ENCODE measurements at places on chromosomes 6 and 20. TPM values are rescaled to one million over a fixed set of nuclear protein-coding genes. Genes with fewer than 3 reads are reported as not detected.

The LY6G6D gene
- not detected for total RNA-seq

DNA sequence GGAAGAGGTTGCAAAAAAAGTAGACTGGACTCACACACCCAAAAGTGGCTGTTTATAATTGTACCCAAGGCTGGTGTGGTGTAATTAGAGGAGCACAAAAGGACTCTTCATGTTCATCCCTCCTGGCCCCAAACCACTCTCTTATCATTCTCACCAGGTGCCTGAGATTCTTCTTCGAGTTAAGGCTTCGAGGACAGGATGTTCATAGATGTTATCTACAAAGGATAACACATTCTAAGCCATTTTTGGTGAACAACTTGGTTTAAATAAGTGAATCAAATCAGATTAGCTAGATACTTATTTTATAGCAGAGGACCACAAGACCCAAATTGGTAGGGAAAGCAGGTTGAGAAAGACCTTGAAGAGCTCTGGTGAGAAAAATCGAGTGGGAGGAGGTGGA is 73.1 kb upstream of the SUPT3H start:
- DNase-seq: no peak

The GPSM3 gene
- 171 TPM for total RNA-seq

GRCh38 chr6:11160199-11160598 is 48.7 kb upstream of the ERVFRD-1 start:
- no peak for DNase-seq

The KCNK17 gene
- total RNA-seq: not detected

DNA sequence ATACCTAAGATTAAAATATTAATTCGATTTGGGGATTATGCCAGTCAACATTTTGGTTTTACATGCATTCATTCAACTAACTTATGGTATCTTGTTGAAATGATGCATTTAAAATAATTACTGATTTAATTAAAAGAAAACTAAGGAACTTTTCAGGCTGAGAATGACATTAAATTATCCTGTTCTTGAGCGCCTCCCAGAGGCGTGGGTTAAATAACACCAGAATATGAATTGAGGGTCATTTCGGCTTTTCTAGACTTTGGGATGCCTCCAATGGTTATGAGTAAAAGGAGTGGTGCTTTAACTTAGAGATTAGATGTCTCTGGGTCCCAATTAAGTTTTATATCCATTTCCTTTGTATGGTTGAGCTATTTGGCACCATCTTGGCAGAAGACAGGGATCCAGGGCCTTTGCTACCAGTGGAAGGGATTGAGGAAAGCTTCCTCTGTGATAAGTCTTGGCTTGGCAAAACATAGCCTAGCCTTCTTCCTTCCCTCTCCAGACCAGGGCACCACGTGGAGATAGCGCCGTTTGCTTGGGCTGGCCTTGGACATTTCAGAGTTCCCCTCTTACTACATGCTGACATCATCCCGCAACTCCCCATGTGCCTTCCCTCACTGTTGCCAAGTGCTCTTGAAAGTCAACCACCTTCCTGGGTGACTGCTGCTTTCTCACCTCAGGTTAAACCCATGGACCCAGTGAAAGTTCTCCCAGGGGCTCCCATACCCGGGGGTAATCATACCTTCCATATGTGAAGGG is 28.7 kb downstream of the GNAS start:
- DNase-seq: no peak

GRCh38 chr6:143335865-143336264 is 114.6 kb downstream of the ADAT2 start:
- DNase-seq: no peak

GRCh38 chr6:167566711-167567141 is 241.8 kb downstream of the TTLL2 start:
- no peak for DNase-seq

- peak; percentile 27 for DNase-seq
These were observed 182.4 kb downstream of the DLL1 start for GRCh38 chr6:170108456-170108855.

DNA sequence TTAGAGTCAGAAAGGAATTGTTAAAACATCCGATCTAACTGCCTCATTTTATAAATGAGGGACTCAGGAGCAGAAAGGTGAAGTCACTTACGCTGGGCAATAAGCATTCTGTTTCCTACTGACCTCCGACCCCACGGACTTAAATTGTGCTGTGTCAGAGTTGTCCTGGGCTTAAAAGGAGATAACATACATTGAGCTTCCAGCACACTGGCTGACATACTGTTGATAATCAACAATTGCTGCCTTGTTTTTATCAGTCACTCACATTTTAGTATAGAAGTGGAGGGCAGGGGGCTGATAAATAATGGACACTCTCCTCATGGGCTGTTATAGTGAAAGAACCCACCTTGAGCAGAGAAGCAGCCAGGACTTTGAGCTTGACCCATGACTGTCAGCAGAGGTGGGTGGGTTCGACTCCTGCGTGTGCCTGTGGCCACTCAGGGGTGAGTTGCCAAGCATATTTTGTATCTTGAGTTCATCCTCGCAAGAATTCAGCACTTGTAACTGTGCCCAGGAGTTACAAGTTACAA is 166.5 kb upstream of the JARID2 start:
- DNase-seq: no peak

The GCNT2 gene
- 4.3 TPM for total RNA-seq

DNA sequence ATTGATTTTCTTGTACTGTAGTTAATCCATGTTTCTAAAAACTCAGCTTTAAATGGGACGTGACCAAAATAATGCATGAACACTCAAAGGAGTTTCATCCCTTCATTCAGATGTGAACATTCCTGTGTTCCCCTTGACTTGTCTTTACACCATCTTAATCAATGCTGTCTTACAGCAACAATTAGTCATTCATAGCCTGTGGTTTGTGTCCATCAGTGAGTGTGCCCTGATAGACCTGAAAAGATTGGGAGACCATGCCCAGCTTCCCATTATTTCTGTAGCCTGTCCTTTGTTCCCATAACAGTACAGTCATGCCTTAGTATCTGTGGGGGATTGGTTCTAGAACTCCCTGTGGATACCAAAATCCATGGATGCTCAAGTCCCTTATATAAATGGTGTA is 23.9 kb downstream of the NT5E start:
- no peak for DNase-seq

- no peak for DNase-seq
These were observed 98.9 kb upstream of the MAFB start for GRCh38 chr20:40787941-40788340.

- no peak for DNase-seq
These were observed 465.2 kb downstream of the PHF3 start for GRCh38 chr6:64100702-64101303.

DNA sequence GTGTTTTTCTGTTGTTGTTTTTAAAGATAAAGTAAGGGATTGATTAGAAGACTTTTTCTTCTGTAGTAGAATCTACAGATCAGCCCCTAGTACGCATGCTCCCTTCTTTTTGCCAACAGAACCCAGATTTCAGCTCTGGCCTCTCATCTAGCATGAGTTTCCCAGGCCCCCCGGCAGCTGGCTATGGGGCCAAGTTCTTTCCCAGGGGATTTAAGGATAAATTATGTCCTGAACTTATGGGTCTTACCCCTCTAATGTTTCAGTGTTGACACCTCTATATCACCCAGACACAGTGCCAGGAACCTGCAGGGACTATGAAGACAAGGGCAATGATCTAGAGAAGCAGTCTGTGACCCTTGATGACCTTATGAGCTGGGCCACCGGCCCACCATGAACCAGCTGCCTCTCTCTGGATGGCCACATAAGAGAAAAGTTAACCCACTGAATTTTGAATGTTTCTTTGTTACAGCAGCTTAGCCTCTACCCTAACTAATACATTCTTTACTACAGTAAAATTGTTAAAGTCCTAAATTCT is 150.5 kb downstream of the UNC5CL start:
- DNase-seq: no peak

DNA sequence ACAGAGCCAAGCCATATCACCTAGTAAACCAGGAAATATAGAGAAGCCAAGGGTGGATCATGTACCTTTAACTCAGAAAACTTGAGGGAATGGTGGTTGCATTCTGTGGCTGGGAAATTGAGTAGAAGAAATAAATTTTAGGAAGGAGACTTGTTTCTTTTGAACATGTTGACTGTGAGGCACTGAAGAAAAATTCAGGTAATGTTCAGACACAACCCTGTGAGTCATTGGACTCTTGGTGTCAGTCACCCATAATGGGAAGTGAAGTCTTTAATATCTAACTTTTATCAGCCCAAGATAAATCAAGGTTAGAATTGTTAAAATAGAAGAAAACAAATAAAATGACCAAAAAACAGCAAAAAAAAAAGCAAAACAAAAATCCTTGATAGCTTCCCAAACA is 98.8 kb upstream of the GRIK2 start:
- DNase-seq: no peak

GRCh38 chr6:76779068-76779467 is 684.2 kb downstream of the HTR1B start:
- no peak for DNase-seq

The SMLR1 gene
- total RNA-seq: not detected

The OPRL1 gene
- total RNA-seq: 0.99 TPM

- DNase-seq: no peak
These were observed 10.8 kb upstream of the TBCC start for GRCh38 chr6:42756722-42757121.

Data from activated CD8-positive, alpha-beta memory T cell treated with anti-CD3 and anti-CD28 coated beads, Interleukin-2, amount 10 ng/mL, durations not matched to agents 7 days and 5 days (primary cell).